Vagina (tissue), 2 donors: ENCODE measurements at places on chromosomes 13 and 19.

DNA sequence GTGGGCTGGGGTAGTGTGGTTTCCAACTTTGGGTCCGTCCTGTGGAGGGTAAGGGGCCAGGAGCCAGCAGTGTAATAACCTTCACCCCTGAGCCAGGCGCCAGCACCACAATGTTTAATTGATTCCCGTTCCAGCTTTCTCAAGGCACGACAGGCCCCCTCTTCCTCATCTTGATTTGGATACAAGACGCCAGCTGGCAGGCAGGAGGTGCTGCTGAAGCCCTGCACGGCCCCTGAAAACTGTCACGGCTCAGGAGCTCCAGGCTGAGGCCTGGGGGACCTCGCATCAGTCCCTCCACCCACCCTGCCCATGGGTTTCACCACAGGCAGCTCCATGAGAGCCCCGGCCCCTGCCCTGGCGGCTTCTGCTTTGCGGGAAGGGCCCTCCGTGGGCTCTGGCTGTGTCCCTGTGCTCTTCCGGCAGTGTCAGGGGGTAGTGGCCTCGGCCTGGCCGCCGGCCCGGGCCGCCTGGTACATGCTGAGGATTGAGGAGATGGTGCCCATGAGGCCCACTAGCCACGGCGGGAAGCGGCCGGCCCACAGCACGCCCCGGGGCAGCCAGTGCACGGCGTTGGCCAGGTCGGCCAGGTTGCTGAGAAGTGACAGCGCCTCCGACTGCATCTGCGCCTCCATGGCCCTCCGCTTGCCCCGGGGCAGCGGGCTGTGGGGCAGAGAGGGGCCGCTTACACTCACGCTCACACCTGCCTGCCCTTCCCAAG lies 11.9 kb downstream of the PEX11G start:
- no peak for DNase-seq

DNA sequence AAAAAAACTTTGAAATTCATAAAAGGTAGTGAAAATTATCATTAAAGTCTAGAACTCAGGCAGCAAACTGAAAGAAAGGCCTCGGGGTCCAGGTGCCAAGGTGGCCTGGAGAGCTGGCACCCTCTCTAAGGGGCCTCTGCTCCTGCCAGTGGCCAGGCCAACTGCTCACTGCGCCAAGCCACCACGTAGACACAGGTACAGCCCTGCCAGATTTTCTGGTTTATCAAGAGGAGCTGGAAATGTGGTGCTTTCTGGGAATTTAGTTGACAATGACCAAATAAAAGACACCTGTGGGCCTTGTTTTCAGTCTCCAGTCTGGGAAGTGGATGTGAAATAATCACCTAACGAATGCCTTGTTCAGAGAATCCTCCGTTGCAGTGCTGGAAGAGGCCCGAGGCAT lies 22.8 kb downstream of the ZNF574 start:
- no peak for DNase-seq

DNA sequence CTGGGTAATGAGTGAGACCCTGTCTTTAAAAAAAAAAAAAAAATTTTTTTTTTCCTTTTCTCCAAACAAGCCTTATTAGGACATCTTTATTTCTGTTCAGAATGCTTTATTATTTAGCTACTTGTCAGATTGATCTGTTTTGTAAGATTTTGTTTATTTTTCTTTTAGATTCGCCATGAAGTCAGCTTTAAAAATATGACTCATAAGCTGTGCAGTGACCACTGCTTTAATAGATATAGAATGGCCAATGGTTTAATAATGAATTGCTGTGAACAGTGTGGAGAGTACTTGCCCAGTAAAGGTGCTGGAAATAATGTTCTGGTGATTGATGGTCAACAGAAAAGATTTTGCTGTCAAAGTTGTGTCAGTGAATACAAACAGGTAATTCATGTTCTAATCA lies 47.7 kb downstream of the ZMYM2 start:
- DNase-seq = no peak

DNA sequence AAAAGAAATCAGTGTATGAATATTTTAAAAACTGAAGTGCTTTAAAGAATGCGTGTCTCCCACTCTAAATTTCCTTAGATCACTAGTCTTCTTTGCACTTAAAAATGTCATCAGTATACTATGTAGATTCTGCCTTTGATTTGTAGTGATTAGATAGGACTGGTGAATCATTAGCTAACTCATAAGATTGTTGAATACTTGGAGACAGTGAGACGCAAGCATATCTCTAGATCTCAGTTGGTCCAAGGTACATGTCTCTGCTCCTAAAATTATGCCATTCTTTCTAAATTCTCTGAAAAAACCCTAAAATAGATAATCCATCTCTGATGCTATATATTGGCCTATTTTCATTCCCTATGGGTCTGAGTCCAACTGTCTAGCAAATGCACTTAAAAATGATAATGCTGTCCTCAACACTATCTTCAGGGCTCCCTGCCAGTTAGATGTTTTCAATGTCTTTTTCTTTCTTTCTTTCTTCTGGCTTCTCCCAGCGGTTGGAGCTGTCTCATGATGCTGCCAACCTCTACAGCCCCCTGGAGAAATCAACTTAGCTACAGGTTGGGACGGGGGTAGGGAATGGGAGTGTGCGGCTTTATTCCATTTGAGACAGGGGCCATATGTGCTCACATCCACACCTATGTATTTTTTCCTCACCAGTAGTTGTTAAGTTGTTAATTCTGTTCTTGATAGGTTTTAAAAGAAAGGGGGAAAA lies 301.0 kb downstream of the NDFIP2 start:
- DNase-seq = no peak

- DNase-seq = no peak
Measured at GRCh38 chr19:39136225-39136940, 10.8 kb downstream of the PAK4 start.

GRCh38 chr13:94711561-94712286 lies 621 bp downstream of the SOX21 start:
- no peak for DNase-seq

- DNase-seq = no peak
Measured at GRCh38 chr19:15846923-15847322, 31.5 kb upstream of the OR10H1 start.

- no peak for DNase-seq
Measured at GRCh38 chr19:33266974-33267484, 35.3 kb downstream of the CEBPA start.
